ENCODE measurements at places on chromosomes 2 and 18.

DNA sequence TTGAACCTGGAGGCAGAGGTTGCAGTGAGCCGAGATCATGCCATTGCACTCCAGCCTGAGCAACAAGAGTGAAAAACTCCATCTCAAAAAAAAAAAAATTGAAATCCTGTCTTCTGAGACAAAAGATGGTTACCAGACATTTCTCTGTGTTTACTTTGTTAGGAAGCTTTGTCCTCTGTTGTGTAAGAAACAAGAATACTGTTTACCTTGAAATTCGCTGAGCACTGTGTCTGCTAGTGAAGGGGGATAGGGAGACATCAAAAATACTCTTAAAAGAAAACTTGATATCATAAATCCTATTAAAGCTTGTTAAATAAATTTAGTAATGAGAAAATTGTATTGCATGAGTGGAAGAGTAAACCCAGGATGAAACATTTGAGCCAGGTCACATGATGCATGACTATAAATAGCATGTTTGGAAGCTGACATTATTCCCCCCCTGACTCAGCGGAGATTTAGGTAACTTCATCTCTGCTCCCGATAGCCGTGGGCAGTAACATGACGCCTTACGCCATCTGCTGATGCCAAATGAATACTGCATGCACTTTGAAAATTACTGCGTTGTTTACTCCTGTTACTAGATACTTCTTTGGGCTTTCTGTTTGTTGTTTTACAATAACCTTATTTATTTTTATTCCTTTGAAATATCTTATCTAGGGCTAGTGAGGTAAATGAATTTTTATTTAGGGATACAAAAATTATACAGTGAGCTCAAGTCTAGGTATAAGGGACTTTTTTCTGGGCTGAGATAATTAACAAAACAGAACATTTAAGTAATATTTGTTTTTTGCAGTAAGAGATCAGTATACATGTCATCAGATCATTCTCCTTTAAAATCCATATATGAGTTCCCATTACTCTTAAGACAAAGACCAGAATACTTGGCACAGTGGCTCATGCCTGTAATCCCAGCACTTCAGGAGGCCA lies 134.9 kb downstream of the MAP3K20 start:
- DNase-seq, result no peak

- DNase-seq, result no peak
Measured at GRCh38 chr2:210617732-210618330, 61.4 kb downstream of the CPS1 start.

- DNase-seq, result no peak
Measured at GRCh38 chr2:6692819-6693218, 172.9 kb downstream of the CMPK2 start.

DNA sequence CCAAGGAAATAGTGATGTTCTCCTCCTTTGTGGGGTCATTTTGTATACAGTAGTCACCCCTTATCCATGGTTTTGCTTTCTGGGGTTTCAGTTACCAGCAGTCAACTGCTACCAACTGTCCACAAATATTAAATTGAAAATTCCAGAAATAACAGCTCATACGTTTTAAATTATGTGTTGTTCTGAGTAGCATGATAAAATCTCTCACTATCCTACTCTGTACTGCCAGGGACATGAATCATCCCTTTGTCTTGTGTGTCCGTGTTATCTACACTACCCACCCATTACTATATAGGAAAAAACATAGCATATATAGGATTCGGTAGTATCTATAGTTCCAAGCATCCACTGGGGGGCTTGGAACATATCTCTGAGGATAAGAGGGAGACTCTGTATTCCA lies 120.9 kb upstream of the DCC start:
- DNase-seq, result no peak

GRCh38 chr2:147082850-147083522 lies 761.8 kb upstream of the ACVR2A start:
- peak; percentile 16 for DNase-seq

- DNase-seq, result no peak
Measured at GRCh38 chr2:77328134-77328931, 193.8 kb downstream of the LRRTM4 start.

GRCh38 chr2:168528469-168528868 lies 72.4 kb downstream of the CERS6 start:
- DNase-seq, result no peak

GRCh38 chr2:206739271-206739670 lies 21.1 kb upstream of the DYTN start:
- no peak for DNase-seq

GRCh38 chr2:170924969-170925368 lies 4.1 kb upstream of the GORASP2 start:
- no peak for DNase-seq

DNA sequence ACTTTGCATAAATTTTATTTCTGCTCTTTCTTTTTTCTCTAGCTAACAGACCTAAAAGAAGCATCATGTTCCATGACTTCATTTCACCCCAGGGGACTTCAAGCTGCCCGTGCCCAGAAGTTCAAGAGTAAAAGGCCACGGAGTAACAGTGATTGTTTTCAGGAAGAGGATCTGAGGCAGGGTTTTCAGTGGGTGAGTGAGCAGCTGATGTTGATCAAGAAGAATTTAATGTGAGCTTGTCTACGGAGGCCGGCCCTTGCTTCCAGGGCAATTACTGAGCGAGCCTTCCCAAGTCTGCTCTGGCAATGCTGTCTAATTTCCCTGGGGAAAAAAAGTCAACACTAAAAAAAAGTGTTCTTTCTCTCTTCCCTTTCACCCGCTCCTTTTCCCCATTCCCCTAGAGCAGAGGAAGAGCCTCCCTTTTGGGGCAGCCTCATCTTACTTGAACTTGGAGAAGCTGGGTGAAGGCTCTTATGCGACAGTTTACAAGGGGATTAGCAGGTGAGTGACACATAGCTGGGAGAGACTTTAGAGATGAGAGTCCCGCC lies 1.2 kb downstream of the CDK15 start:
- DNase-seq, result no peak

GRCh38 chr2:109645412-109646184 lies 31.4 kb downstream of the SOWAHC start:
- no peak for DNase-seq

- no peak for DNase-seq
Measured at GRCh38 chr2:63980794-63981193, 38.4 kb downstream of the VPS54 start.

All from GM06990 (cell line).